Stimulated activated CD4-positive, alpha-beta T cell treated with anti-CD3 and anti-CD28 coated beads, Interleukin-12 subunit alpha, Interleukin-12 subunit beta, amount 100 ng/mL, for 24 hours (primary cell): ENCODE measurements at places on chromosomes 2 and 18.

DNA sequence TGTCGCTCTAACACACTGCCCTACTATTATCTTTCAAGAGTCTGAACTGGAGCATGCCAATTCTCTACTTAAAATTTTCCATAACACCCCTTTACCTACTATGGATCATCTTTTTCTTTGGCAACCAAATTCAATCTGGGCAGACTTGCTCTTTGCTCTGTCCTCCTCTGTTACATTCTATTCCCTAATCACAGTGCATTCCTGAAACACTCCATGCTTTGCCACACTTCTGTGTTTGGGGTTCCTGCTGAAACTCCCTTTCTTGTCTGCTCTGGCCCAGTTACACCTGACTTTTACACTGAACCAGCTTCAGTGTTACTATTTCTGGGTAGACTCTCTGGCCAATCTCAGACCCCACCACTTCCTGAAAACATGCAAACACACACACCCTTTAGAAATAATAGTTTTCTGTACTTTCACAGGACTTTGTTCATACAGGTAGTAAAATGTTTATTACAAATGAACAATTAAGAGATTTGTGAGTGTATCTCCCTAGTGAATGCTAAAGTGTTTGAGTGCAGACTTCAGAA, 119.9 kb upstream of the DCC start:
- no peak for DNase-seq

GRCh38 chr2:233976690-233977294, 59.6 kb downstream of the TRPM8 start:
- no peak for DNase-seq

DNA sequence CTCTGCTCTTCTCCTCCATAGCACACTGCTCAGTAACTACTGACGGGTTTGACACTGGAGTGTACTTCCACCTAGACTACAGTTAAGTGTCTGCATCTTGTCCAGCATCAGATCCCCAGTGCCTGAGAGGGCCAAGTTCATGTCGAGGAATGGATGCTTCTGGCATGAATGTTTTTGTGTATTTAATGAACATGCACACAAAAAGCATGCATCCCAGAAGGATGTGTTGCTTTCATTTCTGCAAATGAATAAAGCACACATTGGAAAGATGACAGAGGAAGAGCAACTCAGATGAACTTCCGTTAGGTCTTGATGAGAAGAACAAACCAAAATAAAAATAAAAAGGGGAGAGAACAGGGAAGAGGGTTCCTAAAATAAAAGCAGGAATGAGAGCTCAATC, 27.9 kb downstream of the C2orf49 start:
- DNase-seq, result no peak

DNA sequence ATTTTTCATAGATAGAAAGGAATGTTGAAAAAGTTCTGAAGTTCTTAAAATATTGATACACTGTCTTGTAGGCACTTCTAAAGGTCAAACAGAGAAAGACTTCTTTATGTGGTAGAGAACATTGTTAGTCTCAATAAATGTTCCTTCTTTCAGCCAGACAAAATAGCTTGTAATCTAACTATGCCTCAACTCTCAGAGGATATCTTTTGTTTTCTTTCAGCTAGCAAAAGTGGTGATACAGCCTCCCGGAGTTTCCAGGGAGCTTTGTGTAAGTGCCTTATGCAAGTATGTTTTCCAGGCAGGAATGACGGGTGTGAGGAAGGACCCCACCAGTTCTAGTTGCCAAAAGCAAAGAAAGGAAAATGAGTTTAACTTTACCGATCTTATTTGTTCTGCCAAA, 452.1 kb upstream of the ST6GAL2 start:
- DNase-seq, result no peak

GRCh38 chr2:47641366-47641765, 141.6 kb upstream of the MSH6 start:
- DNase-seq, result no peak

DNA sequence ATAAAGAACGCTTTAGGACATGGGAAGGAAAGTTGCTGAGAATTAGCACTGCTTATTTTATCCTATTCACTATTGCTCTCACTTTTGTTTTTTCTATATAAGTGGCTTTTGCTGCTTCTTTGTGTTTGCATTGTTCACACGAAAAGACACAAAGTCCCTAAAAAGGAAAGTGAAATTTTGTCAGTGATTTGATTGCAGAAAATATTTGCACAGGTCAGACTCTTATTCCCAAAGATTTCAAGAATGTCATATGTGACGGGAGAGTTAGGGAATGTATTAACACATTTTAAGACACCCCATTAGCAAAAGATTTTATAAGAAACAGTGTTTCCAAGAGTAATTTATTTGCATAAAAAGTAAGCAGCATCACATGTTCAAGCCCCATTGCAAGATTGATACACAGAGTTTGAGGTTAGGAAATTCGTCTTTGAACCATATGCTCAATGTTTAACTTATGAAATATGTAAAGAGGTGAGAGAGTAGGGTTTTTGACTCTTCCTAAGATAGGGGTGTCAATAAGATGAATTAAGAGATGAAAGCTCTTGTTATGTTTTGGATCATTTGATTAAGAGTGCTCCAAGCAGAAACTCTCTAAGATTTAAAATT, 57.0 kb downstream of the CCDC102B start:
- DNase-seq, result no peak

- no peak for DNase-seq
These were observed 112.2 kb downstream of the ZFP36L2 start for GRCh38 chr2:43114210-43114609.

- no peak for DNase-seq
These were observed 36.4 kb downstream of the STK39 start for GRCh38 chr2:168210895-168211570.

DNA sequence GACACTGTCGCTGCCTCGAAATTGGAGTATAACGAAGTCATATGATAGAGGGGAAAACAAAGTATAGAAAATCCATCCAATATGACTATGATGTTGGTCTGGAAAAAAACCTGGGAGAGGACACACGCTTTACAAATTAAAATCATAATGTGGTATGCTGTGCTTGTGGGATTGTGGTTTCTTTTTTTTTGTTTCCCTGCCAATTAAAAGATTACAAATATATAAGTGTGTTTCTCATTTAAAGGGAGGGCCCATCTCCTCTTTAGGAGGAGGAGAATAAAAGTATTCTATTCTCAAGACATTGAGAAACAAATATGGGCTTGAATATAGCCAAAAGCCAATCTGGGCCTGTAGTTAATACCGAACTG, 86.6 kb downstream of the EPHA4 start:
- no peak for DNase-seq

GRCh38 chr2:241269707-241270520, 45.6 kb downstream of the HDLBP start:
- DNase-seq, result no peak

DNA sequence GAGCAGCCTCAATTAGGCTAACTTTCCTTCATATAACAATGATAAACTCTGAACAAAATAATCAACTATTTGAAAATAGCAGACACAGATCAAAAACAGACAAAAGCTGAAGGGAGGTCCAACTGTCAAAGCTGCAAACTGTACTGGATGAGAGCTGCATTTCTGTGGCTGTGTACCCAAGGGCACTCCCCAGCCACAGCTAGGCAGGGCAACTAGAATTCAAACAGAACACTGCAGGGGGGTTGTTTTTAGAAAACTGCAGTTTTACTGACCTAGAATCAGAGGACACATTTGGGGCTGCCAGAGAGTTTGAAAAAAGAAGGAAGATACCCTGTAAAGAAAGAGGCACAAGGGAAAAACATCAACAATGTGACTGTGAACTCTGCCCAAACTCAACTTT, 56.8 kb downstream of the SMAD2 start:
- DNase-seq, result no peak

DNA sequence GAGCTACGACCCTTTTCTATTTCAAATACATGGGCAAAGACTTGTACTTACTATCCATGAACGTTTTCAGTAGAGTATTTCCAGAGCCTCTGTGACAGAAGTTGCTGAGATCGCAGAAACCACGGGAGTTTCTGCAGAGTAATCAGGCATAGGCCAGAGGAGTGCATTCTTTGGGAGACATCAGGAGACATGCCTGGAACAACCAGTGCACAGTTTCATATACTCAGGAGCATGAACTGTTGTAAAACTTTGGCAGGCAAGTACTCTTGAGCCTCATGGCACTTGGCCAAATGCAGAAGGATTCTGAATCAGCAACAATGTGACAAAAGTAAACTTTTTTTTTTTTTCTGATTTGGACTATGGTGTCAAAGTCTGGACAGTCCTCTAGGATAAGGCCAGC, 307.1 kb downstream of the GRB14 start:
- DNase-seq, result no peak

DNA sequence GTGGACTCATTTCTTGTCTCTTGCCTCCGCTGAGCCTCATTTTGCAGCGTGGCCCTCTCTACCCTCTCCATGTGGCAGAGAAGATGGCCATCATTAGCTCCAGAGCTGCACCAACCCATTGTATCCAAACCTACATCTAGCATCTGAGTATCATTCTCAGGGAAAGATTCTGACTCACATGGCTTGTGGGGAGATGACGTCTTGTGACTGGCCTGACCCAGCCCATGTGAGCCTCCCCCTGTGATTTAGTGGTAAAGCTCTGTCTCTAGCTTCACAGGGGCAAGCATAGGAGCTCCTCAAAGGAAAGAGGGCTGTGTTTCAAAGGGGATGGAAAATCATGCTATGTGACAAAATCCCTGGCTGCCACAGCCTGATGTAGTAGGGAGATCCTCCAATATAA, 87.4 kb upstream of the RBMS1 start:
- no peak for DNase-seq

- no peak for DNase-seq
These were observed 103.4 kb downstream of the METTL8 start for GRCh38 chr2:171330155-171330956.

DNA sequence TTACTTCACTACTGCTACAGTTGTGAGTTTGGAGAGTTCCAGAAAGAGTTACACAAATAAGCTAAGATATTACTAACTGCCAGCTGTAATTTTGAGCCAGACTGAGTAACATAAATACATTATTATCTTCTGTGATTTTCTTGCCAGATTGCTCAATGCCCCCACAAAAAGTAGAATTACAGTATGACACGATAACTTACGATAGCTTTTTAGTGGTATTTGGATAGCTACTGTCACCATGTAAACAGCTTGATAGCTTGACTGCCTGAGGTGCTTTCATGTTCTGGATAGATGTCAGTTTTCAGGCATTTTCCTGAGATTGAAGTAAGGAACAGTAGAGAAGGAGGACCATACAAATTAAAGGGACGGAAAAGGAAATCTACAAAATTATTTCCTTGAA, 533.3 kb downstream of the SOCS6 start:
- no peak for DNase-seq

DNA sequence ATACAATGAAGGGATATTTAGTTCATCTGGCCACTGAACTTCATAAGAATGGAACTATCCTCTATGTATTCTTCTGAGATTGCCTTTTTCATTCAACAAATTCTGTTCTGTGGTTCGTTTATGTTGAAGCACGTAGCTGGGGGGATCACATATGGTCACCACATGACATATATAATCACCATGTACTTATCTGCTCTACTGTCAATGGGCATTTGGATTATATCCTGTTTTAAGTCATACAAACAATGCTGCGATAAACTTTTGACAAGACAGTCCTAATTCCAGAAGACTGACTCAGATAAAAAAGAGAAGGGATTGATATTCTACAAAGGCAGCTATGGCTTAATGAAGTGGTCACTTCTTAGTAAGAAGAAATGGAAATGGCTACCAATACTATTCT, 116.0 kb upstream of the CCDC195 start:
- no peak for DNase-seq

GRCh38 chr2:12169721-12170120, 423.3 kb downstream of the LPIN1 start:
- DNase-seq, result no peak

DNA sequence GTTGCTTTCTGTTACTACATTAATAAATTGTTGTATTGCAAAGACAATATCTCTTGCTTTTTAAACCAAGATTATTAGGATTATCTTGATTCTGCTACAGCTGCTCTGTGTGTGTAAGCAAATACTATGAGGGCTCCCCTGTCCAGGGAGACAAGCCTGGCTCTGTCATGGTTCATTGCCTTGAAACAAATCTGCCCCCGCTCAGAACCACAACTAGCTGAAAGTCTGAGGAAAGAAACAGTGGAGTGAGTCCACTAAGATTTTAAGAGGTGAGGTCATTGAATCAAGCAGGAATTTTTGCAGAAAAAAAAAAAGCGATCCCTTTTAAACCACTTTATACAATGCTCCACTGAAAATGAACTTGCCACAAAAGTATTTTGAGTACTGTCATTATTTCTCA, 30.8 kb upstream of the LRRTM4 start:
- DNase-seq, result no peak
